ENCODE measurements at places on chromosomes 7 and 10. TPM values are rescaled to one million over a fixed set of nuclear protein-coding genes. Genes with fewer than 3 reads are reported as not detected.

Gene BLNK
- 1.2 TPM for total RNA-seq

Gene KCP
- 0.50 TPM for total RNA-seq

Gene PRKCQ
- total RNA-seq: 0.62 TPM

Gene SFRP4
- 4.8 TPM for total RNA-seq

DNA sequence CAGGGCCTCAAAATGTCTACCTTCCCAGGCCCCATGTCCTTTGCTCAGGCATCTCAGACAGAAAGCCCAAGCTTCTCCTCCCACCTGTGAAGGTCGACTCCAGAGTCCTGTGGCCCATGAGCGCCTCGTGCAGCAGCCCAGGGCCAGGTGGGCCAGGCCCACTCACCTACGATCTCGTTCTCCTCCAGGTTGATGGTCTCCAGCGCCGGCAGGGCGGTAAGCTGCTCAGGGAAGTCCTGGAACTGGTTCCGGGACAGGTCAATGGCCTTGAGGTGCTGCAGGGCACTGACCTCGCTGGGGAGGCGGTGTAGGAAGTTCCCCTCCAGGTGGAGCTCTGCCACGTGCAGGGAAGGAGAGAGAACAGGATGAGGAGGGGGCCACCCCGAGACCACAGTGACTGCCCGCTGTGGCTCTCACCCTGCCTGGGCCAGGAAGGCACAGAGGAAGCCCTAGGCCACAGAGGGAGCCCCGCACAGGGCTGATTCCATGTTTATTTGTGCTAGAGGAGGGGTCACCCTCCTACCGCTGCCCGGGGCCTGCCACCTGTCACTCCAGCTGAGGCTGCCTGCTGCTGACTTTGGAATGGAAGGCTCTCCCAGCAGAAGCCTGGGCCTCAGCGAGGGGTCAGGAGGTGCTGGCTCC is 40.0 kb upstream of the NPFFR1 start:
- DNase-seq: no peak

GRCh38 chr10:131947631-131948347 is 33.9 kb downstream of the BNIP3 start:
- no peak for DNase-seq

DNA sequence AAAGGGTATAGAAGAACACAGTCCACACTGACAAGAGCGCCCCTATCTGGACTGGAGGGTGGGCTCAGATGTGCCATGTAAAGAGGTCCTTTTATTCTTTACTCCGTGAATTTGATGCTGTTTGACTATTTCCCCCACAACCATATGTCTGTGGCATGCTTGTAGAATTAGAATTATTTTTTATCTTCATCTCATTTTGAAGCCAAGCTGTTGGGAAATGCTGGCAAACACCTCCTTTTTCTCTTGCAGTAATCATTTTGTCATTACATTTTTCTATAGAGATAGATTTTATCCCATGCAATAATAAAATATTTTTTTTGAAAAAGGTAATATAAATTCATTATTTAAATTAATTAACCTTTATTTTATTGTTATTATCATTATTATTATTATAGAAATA is 926.6 kb upstream of the AUTS2 start:
- DNase-seq: no peak

GRCh38 chr10:126252884-126253610 is 135.2 kb downstream of the ADAM12 start:
- DNase-seq: no peak

- no peak for DNase-seq
These were observed 4.1 kb downstream of the ERCC6 start for GRCh38 chr10:49534670-49535381.

GRCh38 chr7:114508086-114508485 is 93.5 kb downstream of the FOXP2 start:
- DNase-seq: no peak

- no peak for DNase-seq
These were observed 1047.5 kb downstream of the GATA3 start for GRCh38 chr10:9102026-9102425.

DNA sequence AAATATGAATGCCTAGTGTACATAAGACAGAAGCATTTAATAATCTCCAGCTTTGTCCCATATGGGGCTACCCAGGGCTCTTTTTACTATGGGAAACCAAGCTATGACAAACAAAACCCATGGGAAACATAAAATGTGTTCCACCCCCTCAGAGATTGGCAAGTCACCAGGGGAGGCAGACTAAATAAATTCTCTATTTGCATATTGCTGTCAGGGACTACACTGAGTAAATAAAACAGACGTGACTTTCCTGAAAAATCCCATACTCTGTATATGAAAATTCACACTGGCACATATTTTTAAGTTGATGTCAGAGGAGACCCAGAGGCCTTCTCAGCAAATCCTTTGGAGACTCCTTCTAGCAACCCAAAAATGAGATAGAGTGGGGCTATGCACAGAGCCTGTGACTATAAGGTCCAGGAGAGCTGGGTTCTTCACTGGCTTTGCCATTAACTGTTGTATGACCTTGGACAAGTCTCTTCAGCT is 44.0 kb upstream of the HPSE2 start:
- no peak for DNase-seq

All from left cardiac atrium (tissue), 4 donors.